ENCODE measurements at places on chromosomes 13 and 19.

DNA sequence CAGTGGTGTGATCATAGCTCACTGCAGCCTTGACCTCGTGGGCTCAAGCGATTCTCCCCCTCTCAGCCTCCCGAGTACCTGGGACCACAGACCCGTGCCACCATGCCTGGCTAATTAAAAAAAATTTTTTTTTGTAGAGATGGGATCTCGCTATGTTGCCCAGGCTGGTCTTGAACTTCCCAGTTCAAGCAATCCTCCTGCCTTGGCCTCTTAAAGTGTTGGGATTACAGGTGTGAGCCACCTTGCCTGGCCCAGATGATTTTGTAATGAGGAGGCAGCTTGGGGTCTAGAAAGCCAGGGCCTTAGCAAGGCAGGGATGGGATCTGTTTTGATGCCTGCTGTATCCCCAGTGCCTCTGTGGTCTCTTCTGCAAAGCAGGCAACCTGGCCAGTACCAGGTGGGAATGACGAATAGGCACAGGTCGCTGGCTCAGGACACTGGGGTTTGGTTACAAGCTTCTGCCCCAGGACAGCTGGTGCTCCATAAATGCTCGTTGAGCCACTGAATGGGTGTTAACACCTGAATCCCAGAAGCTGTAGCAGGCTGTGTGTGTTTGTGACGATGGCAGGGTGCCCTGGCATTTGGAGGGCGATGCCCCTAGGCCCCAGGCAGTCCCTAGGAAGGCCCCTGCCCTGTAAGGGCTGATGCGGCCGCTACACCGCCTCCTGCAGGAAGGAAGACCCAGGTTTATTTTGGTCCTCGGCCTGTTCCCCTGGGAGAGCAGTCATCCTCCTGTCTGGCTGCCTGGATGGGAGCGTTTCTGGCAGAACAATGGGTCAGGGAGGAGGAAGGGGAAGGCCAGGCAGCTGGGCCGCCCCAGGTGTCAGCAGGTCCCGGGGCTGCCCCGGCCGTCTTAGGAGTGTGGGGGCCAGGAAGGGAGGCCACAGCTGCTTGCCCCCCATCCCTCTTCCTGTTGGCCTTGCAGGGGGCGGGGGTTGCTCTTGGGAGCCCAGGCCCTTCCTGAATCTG, 8.6 kb downstream of the TNFAIP8L1 start:
- no peak for DNase-seq

DNA sequence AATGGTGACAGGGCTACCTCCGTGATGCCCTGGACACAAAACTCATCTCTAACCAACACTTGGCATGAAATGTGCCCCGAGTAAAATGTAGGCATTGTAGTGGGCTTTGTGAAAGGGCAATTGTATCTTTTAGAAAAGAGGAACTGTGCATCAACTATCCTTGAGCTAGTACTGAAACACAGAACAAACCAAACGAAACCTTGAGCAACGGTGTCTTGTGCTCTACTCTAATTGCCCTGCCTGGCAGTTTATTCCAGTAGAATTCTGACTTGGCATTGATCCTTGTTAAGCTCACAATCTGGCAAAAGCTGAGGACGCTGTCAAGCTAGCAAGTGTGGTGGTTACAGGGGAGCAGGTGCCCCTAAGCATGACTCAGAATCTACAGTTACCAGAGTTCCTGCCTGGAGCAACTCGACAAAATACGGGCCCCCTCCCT, 707.1 kb upstream of the SPRY2 start:
- DNase-seq, result peak; percentile 97

- peak; percentile 43 for DNase-seq
Measured at GRCh38 chr19:2167896-2168618, 4.3 kb downstream of the DOT1L start.

DNA sequence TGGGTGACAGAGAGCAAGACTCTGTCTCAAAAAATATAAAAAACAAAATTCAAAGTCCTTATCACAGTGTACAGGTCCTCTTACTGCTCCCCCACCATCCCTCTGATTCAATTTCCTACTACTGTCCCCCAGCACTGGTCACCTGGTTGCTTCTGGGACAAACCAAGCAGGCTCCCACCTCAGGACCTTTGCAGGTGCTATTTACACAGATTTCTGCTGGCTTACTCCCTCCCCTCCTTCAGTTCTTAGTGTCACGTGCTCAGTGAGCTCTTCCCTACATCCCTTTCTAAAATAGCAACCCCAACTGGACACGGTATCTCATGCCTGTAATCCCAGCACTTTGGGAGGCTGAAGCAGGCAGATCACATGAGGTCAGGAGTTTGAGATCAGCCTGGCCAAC, 6.0 kb downstream of the IRF2BP1 start:
- DNase-seq, result no peak

DNA sequence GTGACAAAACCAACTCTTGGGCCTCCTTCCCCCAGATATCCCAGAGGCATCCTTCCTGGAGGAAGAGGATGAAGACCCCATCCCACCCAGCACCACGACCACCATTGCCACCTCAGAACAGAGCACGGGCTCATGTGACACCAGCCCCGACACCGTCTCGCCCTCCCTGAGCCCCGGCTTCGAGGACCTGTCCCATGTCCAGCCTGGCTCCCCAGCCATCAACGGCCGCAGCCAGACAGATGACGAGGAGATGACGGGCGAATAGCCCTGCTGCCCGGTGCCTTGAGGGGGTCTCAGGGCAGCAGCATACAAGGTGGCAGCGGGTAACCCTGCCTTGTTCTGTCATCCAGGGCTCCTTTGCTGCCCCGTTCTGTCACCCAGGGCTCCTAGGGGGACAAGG, 3.3 kb upstream of the UBA52 start:
- DNase-seq, result no peak

- no peak for DNase-seq
Measured at GRCh38 chr13:26259634-26260033, 5.7 kb downstream of the CDK8 start.

DNA sequence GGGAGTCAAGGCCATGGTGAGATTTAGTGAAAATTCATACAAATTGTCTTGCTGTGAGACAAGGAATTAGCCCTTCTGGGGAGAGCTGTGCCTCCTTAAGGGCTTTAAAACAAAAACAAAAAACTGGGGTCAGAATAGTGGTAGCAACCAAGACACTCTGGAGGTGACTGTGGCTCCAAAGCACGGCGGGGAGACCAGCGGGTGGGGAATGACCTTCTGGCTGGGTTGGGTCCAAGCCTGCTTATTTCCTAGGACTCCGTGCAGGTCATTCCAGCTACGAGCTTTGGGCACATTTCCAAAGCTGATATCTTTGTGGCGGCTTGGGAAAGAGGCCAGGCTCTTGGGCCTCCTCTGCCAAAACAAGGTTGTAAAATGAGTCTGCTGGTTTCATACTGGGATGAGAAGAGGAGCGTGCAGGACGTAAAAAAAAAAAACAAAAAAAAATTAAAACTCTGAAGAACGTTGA, 348.3 kb downstream of the UQCRFS1 start:
- no peak for DNase-seq

DNA sequence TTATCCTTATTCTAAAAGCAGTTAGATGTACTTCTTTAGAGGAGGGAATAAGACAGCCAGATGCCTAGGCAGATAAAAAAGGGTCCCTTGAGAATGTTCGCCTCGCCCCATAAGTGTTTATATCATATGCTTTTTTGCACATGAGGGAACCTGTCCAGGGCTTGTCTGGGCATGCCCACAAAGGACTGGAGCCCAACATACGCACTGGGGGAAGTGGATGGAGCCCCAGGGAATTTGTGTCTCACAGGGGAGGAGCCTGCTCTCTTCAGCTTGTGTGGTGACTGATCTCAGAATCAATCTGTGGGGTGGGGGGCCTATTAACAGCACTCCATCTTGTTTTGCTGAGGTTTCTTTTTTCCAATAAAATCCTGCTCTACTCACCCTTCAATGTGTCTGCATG, 22.6 kb downstream of the MED4 start:
- no peak for DNase-seq

- no peak for DNase-seq
Measured at GRCh38 chr19:30235946-30236345, 136.2 kb upstream of the ZNF536 start.

- no peak for DNase-seq
Measured at GRCh38 chr13:66716538-66716937, 513.6 kb downstream of the PCDH9 start.

DNA sequence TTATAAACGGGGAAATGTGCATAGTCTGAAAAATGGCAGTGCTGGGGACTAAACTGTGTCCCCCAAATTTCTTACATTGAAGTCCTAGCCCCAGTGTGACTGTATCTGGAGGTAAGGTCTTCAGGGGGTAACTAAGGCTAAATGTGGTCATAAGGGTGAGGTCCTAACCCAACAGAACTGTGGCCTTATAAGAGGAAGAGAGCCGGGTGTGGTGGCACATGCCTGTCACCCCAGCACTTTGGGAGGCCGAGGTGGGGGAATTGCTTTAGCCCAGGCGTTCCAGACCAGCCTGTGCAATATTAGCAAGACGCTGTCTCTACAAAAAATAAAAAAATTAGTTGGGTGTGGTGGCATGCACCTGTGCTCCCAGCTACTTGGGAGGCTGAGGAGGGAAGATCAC, 17.8 kb downstream of the PROZ start:
- DNase-seq, result no peak

GRCh38 chr19:15296353-15296752, 36.0 kb downstream of the BRD4 start:
- DNase-seq, result no peak

DNA sequence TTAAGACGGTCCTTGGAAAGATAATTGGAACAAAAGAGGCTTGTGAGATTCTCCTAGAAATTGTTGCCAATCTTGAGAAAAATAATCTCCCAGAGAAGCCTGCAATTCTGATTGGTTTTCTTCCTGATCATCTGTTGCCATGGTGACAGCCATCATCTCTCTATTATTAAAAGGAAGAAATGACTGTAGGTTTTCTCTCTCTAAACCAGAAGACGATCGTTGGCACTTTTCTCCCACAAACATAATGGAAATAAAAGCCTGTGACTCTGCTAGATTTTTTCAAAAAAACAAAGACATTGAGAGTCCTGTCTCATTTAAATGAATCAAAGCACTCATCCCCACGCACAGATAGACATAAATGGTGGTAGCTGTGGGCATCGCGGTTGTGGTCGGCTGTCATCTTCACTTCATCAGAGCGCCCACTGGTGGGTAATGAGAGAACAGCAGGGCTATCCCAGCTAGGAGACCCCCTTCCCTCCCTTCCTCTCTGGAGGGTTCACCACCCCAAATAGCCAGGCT, 21.7 kb upstream of the CALM3 start:
- peak; percentile 76 for DNase-seq

GRCh38 chr19:28578786-28579505, 634.0 kb downstream of the UQCRFS1 start:
- DNase-seq, result peak; percentile 6

DNA sequence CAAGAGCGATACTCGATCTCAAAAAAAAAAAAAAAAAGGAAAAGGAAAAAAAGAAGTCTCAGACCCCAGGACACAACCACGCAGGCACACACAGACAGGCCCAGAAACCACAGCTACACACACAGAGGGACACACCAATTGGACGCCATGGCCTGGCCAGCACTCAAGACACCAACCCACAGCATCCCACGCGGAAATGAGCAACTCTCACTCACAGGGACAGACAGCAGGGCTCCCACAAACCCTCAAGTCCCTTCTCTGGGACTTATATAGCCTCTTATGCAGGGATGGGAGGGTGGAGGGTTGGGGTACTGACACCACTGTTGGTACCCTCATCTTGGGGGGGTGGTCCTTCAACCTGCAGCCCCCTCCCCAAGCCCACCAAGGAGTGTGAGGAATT, 5.9 kb downstream of the NOTCH3 start:
- no peak for DNase-seq

- DNase-seq, result no peak
Measured at GRCh38 chr13:21917086-21918015, 246.5 kb downstream of the FGF9 start.

GRCh38 chr19:46081928-46082727, 41.3 kb upstream of the IGFL4 start:
- DNase-seq, result peak; percentile 72

GRCh38 chr19:48094129-48094854, 16.3 kb downstream of the PLA2G4C start:
- no peak for DNase-seq

DNA sequence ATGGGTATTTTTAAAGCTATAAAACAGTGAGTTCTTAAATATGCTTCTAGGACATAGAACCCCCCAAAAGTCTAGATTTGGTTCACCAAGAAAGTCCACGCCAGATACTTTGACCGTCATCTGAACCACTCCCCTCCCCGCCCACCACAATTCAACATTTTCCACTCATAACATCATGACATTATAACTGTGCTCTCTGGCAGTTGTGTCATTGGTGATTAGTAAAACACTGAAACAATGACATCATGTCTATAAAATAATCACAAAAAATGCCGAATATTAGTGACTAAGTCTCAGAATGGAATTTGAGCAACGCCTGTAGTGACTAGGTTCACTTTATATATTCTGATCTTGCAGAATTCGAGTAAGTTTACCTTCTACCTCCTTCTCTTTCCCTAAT, 732.3 kb downstream of the FGF9 start:
- no peak for DNase-seq

DNA sequence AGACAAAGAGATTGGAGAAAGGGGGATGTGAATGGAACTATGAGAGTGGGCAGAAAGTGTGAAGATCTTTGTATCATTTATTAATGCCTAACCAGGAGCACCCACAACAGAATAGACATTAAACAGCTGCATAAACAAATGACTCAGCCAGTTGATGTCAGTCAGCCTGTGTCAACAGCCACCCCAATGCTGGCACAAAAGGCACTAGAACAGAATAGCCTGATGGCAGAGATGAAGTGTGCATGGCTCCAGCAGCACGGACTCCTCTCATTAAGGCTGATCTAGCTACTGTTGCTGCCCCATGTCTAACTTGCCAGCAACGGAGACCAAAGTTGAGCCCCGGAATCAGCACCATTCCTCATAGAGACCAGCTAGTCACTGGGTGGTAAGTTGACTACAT, 7.8 kb downstream of the CPB2 start:
- no peak for DNase-seq

GRCh38 chr13:57632276-57633140, 964 bp downstream of the PCDH17 start:
- no peak for DNase-seq

DNA sequence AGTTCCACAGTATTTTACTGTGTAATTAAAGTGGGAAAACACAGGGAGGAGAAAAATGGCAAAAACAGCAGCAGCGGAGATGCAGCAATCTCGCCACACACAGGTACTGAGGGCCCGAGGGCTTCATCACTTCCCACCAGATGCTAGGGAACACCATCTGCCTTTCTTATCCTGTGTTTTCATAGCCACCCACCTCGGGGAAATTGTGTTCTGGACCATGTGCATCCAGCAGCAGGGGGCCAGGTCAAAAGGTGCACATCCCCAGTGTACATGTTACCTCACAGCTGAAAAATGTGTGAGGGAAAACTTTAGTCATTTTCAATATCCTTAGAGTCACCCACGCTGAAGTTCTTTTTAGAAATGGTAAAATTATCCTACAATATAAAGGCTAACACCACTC, 30.2 kb downstream of the PDCD5 start:
- DNase-seq, result no peak

GRCh38 chr19:33396701-33397535, 23.4 kb downstream of the CEBPG start:
- DNase-seq, result no peak

GRCh38 chr19:55667958-55668357, 7.1 kb upstream of the EPN1 start:
- DNase-seq, result no peak

GRCh38 chr19:9808855-9809824, 9.7 kb downstream of the FBXL12 start:
- DNase-seq, result no peak

- DNase-seq, result no peak
Measured at GRCh38 chr13:103335241-103335640, 269.0 kb upstream of the SLC10A2 start.

- no peak for DNase-seq
Measured at GRCh38 chr19:17081672-17082630, 6.4 kb downstream of the MYO9B start.

- peak; percentile 89 for DNase-seq
Measured at GRCh38 chr13:97506511-97506910, 72.5 kb downstream of the RAP2A start.

All from SK-MEL-5 (cell line).